ENCODE measurements at places on chromosomes 7 and 10.
A peak's percentile ranks its signal among the peaks of the same experiment; 100 is the strongest.

DNA sequence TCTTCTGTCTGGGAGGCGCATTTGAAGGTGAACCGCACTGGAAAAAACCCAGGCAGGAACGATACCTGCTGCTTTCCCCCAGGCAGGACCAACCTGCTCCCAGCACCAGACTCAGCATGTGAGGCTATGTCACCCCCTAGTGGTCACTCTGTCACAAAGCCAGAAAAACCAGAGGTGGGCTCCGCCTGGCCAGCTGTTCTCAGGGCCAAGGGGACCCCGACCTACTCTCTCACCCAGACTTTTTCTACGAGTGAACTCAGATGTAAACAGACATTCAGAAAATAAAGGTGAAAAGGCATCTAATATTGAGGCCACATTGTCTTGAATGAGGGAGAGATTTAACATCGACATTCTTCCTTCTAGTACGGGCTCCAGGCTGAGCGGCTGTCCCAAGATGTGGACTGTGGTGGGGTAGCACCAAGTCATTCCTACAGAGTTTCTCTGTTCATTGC is 117.3 kb downstream of the PRKAG2 start:
- DNase-seq, result no peak

- peak; percentile 90 for DNase-seq
These were observed 24.9 kb upstream of the PITRM1 start for GRCh38 chr10:3197348-3198003.

GRCh38 chr10:6221192-6221940 is 18.6 kb downstream of the PFKFB3 start:
- no peak for DNase-seq

DNA sequence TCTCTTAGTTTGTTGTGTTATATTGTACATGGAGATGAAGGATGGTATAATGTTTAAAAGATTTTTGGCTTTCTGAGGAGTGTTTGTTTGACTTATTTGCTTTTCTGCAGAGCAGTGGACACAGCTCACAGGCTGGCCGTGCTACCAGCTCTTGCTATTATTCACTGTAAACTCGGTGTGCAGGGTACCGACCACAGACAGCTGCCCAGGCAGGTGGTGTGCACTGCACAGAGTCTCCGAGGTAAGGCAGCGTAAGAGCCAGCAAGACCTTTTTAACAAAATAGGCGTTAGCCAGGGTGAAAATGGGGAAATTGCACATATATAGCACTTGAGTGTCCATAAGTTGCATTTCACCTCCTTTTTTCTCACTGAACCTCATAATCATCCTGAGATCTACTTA is 438.0 kb downstream of the CNTNAP2 start:
- DNase-seq, result no peak

DNA sequence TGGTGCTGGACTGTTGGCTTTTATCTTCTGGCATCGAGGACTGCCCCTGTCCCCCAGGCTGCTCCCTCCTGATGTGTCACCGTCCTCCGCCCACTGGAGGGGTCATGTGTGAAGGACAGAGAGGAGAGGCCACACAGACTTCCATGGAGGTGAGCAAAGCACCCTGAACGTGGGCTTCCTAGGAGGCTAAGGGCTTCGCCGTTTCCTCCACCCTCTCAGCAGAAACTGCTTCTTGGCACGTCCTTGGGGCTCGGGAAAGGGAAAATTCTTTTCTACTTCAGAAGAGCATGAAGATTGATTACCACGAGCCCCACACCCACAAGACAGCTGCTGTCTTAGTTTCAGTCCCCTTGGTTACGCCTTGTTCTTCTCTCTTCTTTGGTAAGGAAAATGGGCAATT is 218.2 kb downstream of the CCDC3 start:
- no peak for DNase-seq

DNA sequence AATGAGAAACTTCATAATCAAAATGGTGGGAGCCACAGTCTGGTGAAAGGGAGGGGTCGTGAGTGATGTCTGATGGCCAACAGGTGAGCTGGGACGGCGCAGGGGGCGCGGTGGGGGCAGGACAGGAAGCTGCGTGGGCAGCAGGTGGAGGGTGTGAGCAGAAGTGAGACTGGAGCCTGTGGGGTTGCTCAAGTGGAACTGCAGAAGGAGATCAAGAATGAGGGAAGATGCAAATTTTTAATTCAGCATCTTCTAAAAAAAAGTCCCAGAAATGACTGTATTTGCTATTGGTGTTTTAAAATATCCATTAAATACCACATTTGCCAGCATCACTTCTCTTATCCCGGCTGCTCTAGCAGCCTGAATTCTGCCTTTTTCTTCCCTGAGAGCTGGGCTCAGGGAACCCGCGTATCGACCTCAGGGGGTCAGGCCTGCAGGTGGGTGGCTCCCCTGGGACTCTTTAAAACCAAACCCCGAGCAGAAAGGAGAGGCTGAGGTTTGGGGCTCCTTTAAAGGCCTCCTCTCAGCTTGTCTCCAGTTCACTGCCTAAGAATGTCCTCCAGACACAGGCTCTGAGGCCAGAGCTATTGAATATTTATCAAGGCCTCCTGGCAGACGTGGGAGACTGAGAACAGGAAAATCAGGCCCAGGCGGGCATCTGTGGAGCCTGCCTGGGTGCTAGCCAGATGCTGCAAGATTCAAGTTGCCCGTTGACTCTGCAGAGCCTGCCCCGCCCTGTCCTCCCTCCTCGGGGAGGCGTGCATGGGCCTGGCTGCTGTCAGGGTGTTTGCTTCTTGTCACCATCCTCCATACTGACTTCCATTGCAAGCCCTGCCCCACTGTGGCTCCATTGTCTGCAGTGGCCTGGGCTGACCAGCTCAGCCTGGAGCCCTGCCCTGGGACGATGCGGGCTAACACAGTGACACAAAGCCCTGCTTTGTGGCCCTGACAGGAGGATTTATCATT is 53.9 kb downstream of the SYPL1 start:
- DNase-seq, result peak; percentile 71

GRCh38 chr10:75497997-75498883 is 66.8 kb downstream of the LRMDA start:
- DNase-seq, result no peak

GRCh38 chr10:104521901-104522694 is 119.0 kb upstream of the SORCS3 start:
- DNase-seq, result no peak

DNA sequence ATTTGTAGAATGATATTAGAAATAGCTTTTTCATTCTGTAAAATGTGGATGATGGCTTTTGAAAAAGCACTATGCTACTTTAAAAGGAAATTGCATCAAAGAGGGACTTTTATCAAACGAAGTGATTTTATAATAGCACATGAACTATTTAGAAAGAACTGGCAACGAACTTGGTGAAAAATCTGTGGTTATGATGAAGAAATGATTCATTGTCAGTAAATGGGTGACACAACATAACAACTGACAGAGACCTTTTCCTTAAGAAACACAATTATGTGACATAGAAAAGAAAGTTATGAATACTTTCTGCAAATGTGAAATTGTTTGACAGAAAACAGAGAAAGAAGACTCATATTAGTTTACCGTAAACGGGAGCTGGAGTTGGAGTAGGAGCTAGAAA is 60.7 kb upstream of the LAMB4 start:
- no peak for DNase-seq

DNA sequence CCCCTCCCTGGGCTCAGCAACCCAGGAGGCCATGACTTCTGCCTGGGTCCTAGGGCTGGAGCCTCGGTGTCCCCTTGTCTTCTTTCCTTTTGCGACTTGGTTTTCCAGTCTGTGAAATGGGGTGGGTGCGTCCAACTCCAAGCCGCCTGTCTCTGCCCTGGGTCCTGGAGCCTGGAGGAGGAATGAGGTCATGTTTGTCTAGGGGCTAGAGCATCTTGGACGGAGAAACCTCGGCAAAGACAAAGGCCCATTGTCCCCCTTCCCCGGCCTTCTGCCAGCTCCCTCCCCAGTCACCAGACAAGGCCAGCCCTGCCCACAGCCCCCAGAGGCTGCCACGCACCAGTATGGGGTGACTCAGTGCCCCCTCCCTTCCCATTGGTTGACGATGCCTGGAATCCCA is 39.8 kb upstream of the ELN start:
- DNase-seq, result no peak

DNA sequence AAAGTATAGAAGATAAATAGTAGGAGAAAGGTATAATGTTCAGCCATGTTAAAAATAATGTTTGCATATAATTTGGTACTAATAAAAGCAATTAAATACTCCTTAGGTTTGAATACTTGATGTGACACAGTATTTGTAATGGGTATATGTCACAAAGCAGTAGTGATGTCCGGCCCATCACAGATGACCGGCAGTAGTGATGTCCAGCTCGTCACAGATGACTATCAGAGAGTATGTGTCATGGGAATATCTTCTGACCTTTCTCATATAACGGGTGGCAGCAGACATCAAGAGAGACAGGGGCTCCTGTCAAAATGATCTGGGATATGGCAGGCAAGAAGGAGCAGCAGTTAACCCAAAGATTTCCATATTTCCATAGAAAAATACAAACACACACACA is 477.4 kb upstream of the KLF6 start:
- no peak for DNase-seq

GRCh38 chr7:79610748-79611304 is 157.4 kb upstream of the MAGI2 start:
- no peak for DNase-seq

DNA sequence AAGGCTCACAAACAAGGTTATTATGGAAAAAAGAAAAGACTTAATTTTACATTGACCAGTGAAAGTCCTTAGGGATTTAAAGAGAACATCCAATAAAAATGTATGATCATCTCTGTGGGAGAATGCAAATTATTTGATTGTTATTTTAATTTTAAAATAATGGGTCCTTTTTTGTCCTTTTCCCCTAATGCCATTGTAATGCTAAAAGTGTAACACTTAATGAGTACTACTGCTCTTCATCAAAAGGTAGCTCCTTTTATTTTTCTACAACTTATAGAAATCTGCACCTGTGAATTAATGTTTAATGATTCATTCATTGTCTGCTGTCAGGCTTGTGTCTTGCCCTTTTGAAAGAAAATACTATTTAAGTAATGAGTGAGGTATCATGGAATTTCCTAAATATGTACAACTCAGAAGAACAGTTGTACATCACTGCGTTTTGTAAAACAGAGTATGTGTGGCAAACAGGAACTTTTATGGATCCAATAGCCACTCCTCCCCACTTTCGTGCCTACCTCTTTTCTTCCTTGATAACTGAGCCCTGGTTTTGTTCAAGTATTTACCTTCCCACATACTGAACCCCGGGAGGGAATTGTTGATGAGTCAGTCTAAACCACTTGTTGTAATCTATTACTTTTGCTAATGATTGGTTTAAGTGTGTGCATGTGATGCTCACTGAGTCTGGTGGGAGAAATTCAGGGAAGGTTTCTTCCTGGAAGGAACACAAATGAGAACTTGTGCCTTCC is 19.9 kb upstream of the TRUB1 start:
- DNase-seq, result no peak

DNA sequence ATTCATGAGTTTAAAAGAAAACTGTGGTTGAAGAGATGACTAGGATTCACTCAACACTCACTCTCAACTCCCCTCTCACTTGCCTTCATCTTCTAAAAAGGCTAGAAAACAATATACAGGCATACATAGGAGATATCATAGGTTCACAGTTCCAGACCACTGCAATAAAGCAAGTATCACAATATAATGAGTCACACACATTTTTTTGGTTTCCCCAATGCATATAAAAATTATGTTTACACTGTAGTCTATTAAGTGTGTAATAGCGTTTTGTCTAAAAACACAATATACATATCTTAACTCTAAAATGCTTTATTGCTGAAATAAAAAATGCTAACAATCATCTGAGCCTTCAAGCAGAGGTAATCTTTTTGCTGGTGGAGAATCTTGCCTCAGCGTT is 104.9 kb upstream of the PDE1C start:
- no peak for DNase-seq

DNA sequence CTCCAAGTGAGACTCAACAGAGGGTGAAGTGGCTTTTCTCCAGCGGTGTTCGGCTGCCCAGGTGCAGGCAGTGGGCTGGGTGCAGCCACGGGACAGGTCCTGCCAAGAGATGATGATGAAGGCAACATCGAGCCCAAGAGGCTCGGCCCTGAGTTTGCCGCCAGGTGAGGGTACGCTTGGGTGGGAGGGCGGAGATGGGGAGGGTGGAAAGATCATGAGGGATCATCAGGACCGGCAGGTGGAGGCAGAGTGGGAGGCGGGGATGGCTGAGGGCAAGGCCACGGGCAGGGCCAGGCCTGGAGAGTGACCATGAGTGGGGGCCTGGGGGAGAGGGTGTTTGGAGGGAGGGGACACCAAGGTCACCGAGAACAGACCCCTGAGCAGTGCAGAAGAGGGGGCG is 17.8 kb upstream of the AMZ1 start:
- DNase-seq, result no peak

- no peak for DNase-seq
These were observed 207.2 kb downstream of the ZNF365 start for GRCh38 chr10:62581351-62581750.

GRCh38 chr7:22350466-22351328 is 6.3 kb downstream of the RAPGEF5 start:
- no peak for DNase-seq

GRCh38 chr10:28930514-28931495 is 253.5 kb downstream of the BAMBI start:
- no peak for DNase-seq
